ENCODE measurements at places on chromosomes 11 and 22.

DNA sequence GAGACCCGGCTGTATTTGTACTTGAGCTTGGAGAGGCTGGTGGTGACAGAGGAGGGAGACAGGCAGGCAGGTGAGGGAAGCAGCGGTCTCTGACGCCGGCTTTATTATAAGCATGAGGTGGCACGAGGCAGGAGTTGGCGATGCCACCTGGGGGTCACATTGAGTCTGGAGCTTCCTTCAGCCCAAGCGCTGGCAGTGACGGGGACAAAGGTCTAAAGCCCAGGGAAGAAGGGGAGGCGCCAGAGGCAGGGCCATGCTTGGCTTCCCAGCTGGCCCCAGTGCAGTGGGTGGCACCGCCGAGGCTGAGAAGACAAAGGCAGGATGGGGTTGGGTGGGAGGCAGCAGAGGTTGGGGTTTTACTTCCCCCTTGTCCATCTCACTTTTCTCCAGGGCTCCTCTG lies 4.5 kb downstream of the FXYD2 start:
- DNase-seq: no peak

GRCh38 chr11:86115542-86116385 lies 46.9 kb upstream of the PICALM start:
- no peak for DNase-seq

DNA sequence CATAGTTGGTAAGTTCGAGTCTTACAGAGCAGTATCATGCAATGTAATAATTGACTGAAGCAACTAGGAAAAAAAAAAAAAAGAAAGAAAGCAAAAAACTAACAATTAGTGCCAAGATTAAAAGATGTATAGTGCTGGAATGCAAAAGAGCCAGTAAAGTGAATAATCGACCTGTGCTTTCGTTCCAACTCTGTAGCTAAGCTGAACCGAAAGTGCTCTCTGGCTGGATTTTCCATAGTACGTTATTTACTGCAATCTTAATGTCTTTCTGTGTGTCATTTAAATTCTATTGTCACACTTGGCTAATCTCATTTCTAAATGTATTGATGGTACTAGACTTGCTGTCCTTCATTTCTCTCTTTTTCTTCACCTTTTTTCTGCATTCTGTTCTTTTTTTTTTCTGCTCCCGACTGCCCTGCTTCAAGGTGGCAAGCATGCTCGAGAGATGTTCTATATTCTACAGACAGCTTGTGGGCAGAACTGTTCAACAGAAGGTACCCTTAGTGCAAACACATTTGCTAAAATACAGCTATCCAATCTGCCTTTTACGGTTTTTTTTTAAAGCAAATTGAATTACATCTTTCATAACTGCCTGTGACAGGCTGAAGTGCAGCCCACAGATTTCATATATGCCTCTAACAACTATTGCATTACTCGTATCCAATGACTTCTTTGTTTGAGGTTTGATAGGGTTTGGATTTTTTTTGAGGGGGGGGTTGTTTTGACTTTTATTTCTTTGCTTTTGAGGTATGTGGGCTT lies 204.2 kb upstream of the MTNR1B start:
- no peak for DNase-seq

- no peak for DNase-seq
Observed at GRCh38 chr11:103581760-103582159, 454.7 kb upstream of the DDI1 start.

GRCh38 chr11:120912504-120912903 lies 111.4 kb upstream of the TBCEL start:
- no peak for DNase-seq

GRCh38 chr11:63448646-63449045 lies 42.3 kb downstream of the PLAAT5 start:
- DNase-seq: no peak

DNA sequence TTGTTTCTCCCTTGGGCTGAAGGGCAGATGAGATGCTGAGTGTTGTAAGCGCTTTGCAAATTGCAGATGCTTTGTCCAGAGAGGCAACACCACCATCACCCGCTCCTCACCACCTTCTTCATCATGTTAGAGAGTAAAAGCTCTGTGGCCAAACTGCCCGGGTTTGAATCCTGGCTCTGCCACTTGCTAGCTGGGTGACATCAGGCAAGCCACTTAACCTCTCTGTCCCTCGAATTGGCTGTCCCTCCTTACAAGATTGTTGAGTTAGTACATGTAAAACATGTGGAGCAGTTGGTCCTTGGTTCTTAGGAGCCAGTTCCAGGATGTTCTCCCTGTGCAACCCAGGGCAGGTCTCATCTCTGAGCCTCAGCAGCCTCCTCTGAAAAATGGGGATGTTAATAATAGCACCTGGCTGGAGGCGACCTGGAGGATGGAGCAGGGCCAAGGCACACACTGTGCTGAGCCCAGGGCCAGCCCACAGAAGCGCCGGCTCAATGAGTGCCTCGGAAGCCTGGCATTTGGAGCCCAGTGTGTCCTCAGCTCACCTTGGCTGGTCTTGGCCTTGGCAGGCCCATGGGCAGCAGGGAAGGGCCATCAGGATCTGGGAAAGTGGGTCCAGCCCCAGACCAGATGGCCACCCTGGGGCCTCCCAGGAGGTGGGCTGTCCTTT lies 10.5 kb downstream of the C11orf86 start:
- DNase-seq: no peak

GRCh38 chr11:45599161-45599943 lies 66.1 kb downstream of the CHST1 start:
- no peak for DNase-seq

DNA sequence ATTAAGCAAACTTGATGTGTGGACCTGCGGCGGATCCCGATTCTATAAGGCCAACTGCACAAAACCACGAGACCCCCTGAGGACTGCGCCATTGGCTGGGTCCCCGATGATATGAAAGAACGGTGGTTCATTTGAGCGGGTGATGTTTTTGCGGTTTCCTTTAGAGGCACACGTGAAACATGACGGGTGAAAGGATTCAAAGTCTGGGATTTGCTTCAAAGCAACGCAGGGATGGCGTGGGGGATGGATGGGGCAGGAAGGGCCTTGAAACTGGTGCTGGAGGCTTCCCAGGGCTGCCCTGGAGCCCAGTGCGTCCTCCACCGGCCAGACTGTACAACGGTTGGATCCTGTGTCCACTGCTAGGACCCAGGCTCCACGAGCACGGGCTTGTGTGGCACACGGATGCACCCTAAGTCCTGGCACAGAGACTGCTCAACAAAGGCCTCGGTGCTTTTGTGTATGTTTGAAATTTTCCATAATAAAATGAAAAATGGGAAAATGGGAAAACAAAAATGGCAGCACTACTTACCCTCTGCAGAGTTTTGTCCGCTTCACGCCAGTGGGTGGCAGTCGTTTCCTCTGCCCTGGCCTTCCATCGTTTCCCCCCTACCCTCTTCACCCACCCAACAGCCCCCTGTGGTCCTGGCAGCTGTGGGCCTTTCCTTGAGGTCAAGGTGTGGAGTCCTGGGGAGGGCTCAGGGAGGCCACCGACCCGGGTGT lies 3.6 kb downstream of the ASCL2 start:
- DNase-seq: no peak

- no peak for DNase-seq
Observed at GRCh38 chr11:76007166-76007565, 192.2 kb downstream of the UVRAG start.

- DNase-seq: no peak
Observed at GRCh38 chr22:28187612-28188011, 268.6 kb upstream of the PITPNB start.

DNA sequence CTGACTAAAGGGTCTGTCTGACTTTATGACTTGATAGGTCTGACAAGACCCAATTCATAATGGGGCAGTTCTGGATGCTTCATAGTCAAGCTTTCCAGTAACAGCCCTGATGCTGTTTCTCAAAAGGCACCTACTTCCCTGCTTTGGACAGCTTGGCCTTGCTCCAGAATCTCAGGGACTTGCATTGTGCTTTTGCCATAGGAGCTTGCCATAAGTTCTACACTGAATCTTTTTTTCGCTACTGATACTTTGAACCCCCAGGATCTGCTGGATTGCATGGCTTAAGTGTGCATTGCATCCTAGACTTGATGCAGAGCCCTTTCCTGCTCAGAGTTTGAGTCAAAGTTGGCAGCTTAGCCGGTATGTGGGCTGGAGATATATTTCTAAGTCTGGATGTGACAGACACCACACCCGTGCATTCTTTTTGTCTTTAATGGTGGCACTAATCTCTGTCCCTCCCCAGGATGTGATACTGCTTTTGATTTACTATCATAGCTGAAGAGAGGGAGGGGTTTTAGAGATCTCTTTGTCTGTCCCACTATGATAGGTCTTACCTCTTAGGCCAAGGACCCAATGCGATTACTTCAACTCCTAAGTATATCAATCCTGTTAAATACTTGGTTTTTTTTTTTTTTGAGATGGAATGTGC lies 16.9 kb upstream of the SLC3A2 start:
- no peak for DNase-seq

GRCh38 chr11:125165843-125166763 lies 1.6 kb downstream of the PKNOX2 start:
- DNase-seq: no peak

- no peak for DNase-seq
Observed at GRCh38 chr11:129905402-129905801, 10.0 kb upstream of the NFRKB start.

Data from fibroblast of skin of left quadriceps (primary cell).